ENCODE measurements at places on chromosomes 7 and 10.

DNA sequence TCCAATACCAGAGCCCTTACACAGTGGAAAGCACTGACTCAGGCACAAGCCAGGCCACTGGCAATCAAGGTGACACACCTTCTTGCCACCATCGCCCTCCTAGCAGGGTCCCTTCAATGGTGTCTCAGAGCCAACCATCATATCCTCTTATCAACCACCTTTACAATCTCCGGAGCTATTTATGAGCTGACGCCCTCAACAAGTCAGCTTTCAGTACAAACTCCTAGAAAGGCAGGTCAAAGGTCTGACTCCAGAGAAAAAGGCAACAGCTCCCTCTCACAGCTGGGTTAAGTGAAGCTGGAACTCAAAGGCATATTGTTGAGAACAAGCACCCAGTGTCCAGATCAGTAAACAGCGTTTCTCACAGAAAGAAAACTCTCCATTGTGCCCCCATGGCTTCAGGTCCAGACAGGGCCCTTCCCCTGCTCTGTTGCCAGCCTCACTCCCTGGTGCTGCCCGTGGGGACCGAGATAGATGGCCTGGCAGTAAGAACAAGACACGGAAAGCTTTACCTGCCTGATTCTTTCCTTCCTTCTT, 2.4 kb downstream of the ZNF3 start:
- DNase-seq = peak; percentile 69

DNA sequence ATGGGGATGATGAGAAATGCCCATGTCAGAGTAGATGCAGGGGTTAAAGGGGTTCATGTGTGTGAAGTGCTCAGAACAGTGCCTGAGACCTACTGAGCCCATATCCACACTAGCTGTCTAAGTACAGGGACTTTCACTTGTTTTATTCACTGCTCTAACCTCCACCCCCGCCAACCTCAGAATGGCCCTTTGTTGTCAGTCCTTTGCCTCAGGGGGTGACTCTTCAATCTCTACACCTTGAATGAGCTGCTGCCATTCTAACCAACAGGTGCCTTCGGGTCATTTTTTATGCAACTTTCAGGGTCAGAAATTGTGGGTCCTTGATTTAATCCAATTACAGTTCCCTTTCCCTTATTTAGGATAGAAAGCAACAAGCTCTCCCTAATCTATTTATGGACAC, 26.2 kb downstream of the VSTM4 start:
- DNase-seq = no peak

DNA sequence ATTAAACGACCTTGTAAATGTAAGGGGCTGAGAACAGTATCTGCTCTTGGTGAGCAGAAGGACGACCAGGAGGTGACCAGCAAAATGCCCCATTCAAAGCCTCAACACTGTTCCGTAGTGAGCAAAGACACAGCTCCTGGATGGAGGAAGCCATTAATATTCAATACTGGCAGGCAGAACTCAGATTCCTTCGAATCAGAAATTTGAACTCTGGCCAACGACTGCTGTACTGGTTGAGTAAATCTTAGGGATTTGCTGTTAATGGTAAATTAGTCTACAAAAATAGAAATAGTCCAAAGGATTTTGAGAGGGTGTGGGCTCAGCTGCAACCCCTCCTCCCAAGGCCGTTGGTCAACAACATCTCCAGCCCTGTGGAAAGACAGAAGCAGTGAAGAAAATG, 130.5 kb upstream of the PFKP start:
- no peak for DNase-seq

DNA sequence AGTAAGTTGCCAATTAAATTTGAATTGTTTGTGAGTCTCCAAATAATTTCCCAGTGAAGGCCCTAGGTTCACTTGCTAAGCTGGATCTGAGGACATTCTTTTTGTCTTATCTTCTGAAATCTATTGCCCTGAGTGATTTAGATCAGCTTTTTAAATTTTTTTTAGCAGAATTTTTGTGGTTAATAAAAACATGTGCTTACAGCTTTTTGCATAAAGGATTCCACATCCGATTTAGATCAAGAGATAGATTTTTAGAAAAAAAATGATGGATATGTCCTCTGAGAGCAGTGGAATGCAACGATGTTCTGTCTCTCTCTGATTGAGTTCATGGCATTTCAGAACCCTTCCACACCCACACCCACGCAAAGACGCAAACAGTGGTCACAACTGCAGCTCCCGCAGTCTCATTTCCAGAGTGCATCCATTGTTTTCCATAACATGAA, 358.8 kb downstream of the SUGCT start:
- no peak for DNase-seq

GRCh38 chr7:54838175-54838910, 79.3 kb upstream of the SEC61G start:
- DNase-seq = no peak

GRCh38 chr7:151447312-151447711, 7.4 kb upstream of the CRYGN start:
- DNase-seq = no peak

DNA sequence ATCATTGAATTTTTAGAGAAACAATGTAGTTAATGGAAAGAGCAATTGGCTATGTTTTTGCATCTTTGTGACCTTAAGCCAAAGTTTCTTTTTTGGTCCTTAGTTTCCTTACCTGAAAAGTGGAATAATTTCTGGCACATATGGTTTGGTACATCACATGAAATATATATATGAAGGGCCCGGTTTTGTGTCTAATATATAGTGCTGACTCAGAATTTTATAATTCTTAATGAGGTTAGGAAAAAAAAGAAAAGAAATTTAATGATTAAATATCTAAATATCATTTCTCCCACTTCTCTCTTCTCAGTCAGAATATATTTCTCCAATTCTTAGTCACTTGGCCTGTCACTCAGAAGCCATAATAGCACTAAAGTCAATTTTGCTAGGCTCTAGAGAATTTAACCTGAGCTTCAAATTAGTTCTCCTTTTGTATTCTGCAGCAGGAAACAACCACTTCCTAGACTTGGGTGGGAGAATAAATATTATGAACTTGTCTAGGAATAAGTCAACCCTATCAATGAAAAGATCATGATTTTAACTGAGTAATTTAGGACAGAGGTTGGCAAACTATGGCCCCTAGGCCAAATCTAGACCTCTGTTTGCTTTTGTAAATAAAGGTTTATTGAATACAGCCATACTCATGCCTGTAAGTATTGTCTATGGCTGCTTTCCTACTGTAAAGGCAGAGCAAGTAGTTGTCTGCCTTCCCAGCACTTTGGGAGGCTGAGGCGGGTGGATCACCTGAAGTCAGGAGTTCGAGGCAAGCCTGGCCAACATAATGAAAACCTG, 34.6 kb downstream of the PPP1R9A start:
- no peak for DNase-seq

- no peak for DNase-seq
These were observed 34.7 kb upstream of the SHH start for GRCh38 chr7:155846936-155847335.

DNA sequence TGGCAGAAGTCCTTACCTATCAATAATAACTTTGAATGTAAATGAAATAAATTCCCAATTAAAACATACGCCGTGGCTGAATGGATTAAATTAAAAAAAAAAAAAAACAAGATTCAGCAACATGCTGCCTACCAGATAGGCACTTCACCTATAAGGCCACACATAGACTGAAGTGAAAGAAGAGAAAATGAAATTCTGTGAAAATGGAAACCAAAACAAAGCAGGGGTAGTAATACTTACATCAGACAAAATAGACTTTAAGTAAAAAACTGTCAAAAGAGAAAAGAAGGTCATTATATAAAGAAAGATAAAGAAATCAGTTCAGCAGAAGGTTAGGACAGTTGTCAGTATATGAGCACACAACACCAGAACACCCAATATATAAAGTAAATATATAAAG, 55.3 kb downstream of the TCAF1 start:
- no peak for DNase-seq

DNA sequence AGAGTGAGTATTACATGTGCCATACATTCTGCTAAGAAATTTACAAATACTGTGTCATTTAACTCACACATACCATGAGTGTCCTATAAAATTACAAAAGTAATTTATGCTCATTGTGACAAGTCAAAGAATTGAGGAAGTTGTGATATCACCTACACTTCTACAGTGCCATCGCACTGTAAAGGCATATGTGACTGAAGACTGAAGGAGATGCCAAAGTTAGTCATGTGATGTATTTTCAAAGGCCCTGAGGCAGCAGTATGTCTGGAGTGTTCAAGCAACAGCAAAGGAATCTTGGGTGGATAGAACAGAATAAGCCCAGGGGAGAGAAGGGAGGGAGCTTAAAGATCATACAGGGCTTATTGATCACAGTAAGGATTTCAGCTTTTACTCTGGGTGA, 176.8 kb downstream of the WNT2 start:
- DNase-seq = no peak

- DNase-seq = no peak
These were observed 39.6 kb downstream of the MICALL2 start for GRCh38 chr7:1419688-1420087.
